ENCODE measurements at places on chromosomes 1 and 21. TPM values are rescaled to one million over a fixed set of nuclear protein-coding genes. Genes with fewer than 3 reads are reported as not detected.

GRCh38 chr1:1917995-1918900 lies 831 bp downstream of the TMEM52 start:
- peaks cover 67% of the 10 kb centered on the region for H3K4me1 ChIP-seq
- H3K27me3 ChIP-seq = no peaks in the 10 kb centered on the region
- H3K36me3 ChIP-seq = no peaks in the 10 kb centered on the region
- H3K4me3 ChIP-seq = peak overlapping the region; percentile 48

GRCh38 chr1:9542430-9542829 lies 3.2 kb downstream of the SLC25A33 start:
- no peaks in the 10 kb centered on the region for H3K27me3 ChIP-seq
- no peaks in the 10 kb centered on the region for H3K36me3 ChIP-seq
- no peak overlapping the region for H3K4me3 ChIP-seq
- H3K27ac ChIP-seq = peak overlapping the region; percentile 0
- DNase-seq = peak; percentile 80

GRCh38 chr1:154784924-154785531 lies 85.1 kb downstream of the KCNN3 start:
- peaks cover 7% of the 10 kb centered on the region for H3K36me3 ChIP-seq
- peaks cover 7% of the 10 kb centered on the region for H3K4me1 ChIP-seq
- H3K4me3 ChIP-seq = no peak overlapping the region
- no peaks in the 10 kb centered on the region for H3K27me3 ChIP-seq

DNA sequence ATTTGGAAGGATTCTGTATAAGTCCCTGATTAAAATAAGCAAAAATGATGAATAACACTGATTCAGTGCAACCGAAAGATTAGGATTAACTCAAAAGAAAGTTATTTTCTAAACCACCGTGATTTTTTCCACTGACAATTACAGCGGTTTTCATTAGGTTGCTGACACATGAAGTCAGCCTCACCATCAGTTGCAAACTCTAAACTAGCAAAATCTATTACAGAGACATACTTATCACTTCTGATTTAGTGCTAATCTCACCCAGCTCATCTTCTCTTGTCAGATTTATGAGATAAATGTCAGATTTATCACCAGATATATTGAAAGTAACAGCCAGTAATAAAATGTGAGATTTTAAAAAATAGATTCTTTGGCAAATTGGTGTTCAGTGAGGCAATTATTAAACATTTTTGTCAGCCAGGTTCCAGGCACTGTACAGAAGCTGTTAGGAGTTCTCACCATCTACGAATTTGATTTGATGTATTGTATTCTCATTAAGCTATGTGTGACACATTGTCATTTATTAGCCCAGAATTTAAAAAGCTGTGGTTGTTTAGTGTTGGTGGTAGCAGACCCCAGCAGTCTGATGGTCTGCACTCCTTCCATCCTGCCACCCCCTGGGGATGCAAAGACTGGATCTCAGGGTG lies 37.3 kb upstream of the LGALS8 start:
- peaks cover 3% of the 10 kb centered on the region for H3K27me3 ChIP-seq
- H3K4me3 ChIP-seq = no peak overlapping the region
- no peak for DNase-seq
- no peaks in the 10 kb centered on the region for H3K36me3 ChIP-seq
- no peaks in the 10 kb centered on the region for H3K4me1 ChIP-seq
- no peak overlapping the region for H3K27ac ChIP-seq

DNA sequence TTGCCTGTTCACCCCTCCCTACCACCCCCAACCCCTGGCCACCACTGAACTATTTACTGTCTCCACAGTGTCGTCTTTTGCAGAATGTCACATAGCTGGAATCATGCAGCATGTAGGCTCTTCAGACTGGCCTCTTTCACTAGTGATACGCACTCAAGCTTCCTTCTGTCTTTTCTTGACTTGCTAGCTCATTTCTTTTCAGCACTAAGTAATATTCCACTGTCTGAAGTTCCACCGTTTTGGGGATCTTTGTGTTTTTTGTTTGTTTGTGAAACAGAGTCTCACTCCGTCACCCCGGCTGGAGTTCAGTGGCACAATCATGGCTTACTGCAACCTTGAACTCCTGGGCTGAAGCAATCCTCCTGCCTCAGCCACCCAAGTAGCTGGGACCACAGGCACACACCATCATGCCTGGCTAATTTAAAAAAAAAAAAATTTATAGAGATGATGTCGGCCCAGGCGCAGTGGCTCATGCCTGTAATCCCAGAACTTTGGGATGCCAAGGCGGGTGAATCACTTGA lies 43.4 kb upstream of the SLC25A33 start:
- H3K27me3 ChIP-seq = peaks cover 14% of the 10 kb centered on the region
- no peak for DNase-seq
- H3K4me1 ChIP-seq = peaks cover 7% of the 10 kb centered on the region
- no peak overlapping the region for H3K27ac ChIP-seq
- no peaks in the 10 kb centered on the region for H3K36me3 ChIP-seq
- no peak overlapping the region for H3K4me3 ChIP-seq

DNA sequence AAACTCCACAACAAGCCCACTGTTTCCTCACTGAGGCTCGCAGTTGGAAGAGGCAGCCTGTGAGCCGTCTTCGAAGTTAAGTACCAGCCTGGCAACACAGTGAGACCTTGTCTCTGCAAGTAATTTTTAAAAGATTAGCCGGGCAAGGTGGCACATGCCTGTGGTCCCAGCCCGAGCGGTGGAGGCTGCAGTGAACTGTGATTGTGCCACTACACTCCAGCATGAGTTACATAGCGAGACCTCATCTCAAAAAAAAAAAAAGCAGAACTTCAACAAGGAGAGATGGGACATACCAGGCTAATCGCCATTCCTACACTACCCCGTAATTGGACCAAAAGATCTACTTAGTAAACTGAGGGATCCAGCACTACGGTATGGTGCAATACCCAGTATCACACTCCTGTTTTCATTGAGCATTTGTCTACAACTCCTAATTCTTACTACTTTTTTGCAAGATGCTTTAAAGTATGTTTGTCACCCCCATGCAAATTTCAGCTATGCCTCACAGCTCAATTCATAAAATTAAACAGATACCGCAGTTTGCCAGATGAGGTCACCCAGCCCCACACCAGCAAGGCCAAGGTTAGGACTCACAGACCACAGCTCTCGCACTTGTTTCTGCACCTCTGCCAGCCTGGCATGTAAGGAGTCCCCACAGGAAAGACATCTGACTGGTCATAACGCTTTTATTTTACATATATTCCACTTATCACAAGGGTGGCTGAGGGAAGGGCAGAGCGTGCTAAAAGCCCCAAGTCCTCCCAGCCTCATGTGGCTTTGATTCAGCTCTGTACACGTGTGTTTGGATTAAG lies 21.0 kb downstream of the SDE2 start:
- H3K27ac ChIP-seq = no peak overlapping the region
- DNase-seq = no peak
- H3K36me3 ChIP-seq = peaks cover 32% of the 10 kb centered on the region
- peaks cover 6% of the 10 kb centered on the region for H3K4me1 ChIP-seq

- peak overlapping the region; percentile 35 for H3K27ac ChIP-seq
- DNase-seq = peak; percentile 56
- no peaks in the 10 kb centered on the region for H3K27me3 ChIP-seq
- no peak overlapping the region for H3K4me3 ChIP-seq
Measured at GRCh38 chr1:231971397-231972110, 345.0 kb downstream of the DISC1 start.

- no peak overlapping the region for H3K27ac ChIP-seq
- H3K4me1 ChIP-seq = peaks cover 50% of the 10 kb centered on the region
- no peak for DNase-seq
- H3K27me3 ChIP-seq = peaks cover 93% of the 10 kb centered on the region
- H3K4me3 ChIP-seq = peak overlapping the region; percentile 21
Measured at GRCh38 chr1:50424045-50424883, 1.0 kb upstream of the DMRTA2 start.

Gene FAM167B
- total RNA-seq = 2.5 TPM

Gene KRTAP21-2
- total RNA-seq = not detected

Gene HSF2BP
- total RNA-seq = 1.2 TPM

Gene CRYAA
- not detected for total RNA-seq

All from muscle of leg (tissue), 16 donors.